ENCODE measurements at places on chromosomes 3 and 15. TPM values are rescaled to one million over a fixed set of nuclear protein-coding genes. Genes with fewer than 3 reads are reported as not detected.

DNA sequence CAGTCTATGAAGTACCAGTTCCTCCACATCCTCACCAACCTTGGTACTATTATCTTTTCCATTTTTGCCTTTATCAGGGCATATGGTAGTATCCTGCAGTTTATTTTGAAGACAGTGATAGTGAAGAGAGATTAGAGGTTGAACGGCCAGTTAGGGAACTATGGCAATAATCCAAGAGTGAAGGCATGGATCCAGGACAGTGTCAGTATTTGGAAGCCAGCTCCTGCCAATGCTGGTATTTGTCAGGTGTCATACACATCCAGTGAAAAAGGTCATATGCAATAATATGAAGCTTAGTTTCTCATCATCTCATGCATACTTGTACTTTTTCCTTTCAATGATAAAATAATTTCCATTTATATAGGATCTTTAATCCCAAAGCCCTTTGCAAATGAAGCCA, 56.8 kb upstream of the KCNMB2 start:
- H3K27ac ChIP-seq, result no peak overlapping the region
- DNase-seq, result no peak
- peaks cover 3% of the 10 kb centered on the region for H3K4me1 ChIP-seq
- H3K27me3 ChIP-seq, result no peaks in the 10 kb centered on the region
- H3K36me3 ChIP-seq, result no peaks in the 10 kb centered on the region

DNA sequence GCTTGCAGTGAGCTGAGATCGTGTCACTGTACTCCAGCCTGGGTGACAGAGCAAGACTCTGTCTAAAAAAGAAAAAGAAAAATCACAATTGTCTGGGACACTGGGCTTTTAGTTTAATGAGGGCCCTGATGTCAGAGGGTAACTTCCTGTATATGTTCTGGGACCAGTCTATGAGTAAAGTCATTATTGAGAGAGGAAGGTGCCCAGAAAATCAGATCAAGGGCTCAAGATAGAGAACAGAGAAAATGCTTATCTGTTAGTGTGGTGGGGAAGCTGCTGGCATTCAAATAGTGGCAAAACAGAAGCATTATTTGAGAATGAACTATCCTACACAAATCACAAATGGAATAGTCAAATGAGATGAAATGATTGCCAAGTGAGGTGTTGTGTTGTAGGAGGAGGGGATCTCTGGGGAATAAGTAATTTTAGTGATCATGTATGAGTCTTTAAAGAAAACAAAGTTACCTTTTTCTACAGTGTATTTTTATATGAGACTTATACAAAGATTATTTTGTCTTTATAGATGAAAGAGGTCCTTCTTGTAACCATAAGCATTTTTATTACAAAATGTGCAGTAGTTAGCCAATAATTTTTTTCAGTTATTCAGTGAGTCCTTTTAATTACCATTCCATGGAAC, 13.4 kb downstream of the ARIH2 start:
- H3K36me3 ChIP-seq, result peaks cover 13% of the 10 kb centered on the region
- H3K4me1 ChIP-seq, result peaks cover 3% of the 10 kb centered on the region
- no peak overlapping the region for H3K4me3 ChIP-seq
- peak overlapping the region; percentile 2 for H3K27ac ChIP-seq
- H3K27me3 ChIP-seq, result no peaks in the 10 kb centered on the region

GRCh38 chr3:144433006-144433405, 461.4 kb downstream of the DIPK2A start:
- no peak overlapping the region for H3K27ac ChIP-seq
- H3K27me3 ChIP-seq, result no peaks in the 10 kb centered on the region
- H3K4me1 ChIP-seq, result no peaks in the 10 kb centered on the region
- DNase-seq, result no peak
- H3K4me3 ChIP-seq, result no peak overlapping the region

Gene IL17RB
- total RNA-seq, result 8.4 TPM

Gene MINAR1
- 3.3 TPM for total RNA-seq

All from cardiac muscle cell (in vitro differentiated cells and primary cell).